ENCODE measurements at places on chromosomes 5 and 9.

DNA sequence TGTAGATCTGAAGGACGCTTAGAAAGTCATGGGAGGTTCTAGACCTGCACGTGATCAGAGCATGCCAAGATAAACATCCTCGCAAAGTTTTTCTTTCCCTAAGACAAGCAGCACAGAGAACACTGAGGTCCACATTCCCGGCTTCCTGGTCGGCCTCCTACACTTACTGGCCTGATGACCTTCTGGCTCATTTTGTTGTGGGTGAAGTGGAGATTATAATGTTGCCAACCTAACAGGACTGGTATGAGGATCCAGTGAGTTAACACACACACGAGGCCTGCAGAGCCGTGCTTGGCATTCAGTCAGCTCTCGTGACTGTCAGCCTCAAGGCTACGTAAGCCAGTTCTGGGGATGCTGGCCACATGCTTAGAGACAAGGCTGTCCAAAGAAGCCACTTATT, 186.0 kb downstream of the TENT4A start:
- no peak for DNase-seq

GRCh38 chr5:94243612-94244011, 374.8 kb downstream of the KIAA0825 start:
- no peak for DNase-seq

GRCh38 chr9:23496489-23497136, 329.4 kb downstream of the ELAVL2 start:
- DNase-seq = no peak

GRCh38 chr9:124478354-124478753, 28.1 kb downstream of the ADGRD2 start:
- peak; percentile 68 for DNase-seq

- no peak for DNase-seq
Observed at GRCh38 chr9:2758162-2758897, 41.0 kb downstream of the KCNV2 start.

DNA sequence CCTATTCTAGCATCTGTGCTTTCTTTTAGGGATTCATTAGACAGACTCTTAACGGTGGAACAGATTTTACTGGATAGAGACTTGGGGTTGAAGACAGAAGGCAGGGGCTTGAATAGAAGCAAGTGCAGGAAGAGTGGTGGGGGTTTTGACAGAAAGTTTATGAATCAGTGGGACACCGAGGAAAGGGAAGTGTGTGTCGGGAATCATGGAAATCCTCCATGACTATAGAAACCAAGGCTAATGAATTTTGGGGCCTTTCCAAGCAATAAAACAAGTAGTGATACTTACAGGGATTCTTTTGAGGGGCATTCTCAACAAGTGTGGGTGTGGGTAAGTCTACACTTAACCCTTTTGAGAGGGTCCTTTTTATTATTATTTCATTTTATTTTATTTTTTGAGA, 12.8 kb downstream of the BASP1 start:
- DNase-seq = no peak

- no peak for DNase-seq
Observed at GRCh38 chr5:168951356-168951755, 349.6 kb downstream of the SLIT3 start.

- DNase-seq = no peak
Observed at GRCh38 chr5:132218321-132218720, 9.3 kb downstream of the P4HA2 start.

GRCh38 chr9:136763649-136764035, 676 bp downstream of the LCN15 start:
- no peak for DNase-seq

- peak; percentile 73 for DNase-seq
Observed at GRCh38 chr5:154405078-154405792, 40.6 kb upstream of the SAP30L start.

- DNase-seq = no peak
Observed at GRCh38 chr9:21016701-21017491, 14.5 kb downstream of the HACD4 start.

DNA sequence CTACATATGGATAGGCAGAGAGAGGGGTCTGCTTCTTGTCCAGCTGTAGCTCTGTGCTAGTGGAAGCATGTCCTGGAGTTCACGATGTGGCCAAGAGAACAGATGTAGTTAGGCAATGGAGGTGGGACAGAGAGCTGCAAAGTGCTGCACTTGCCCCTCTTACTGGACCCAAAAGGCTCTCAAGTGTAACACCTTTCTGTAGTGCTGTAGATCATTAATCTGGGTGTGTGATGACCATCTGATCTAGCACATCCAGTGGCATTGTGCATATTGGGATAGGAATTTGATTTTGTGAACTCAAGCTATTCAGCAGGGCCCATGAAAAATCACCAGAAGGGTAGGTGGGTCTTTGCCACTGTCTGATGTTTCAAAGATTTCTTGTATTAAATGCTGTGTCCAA, 151.4 kb downstream of the KDM4C start:
- DNase-seq = no peak

- DNase-seq = no peak
Observed at GRCh38 chr9:84331119-84331809, 9.3 kb downstream of the SLC28A3 start.

- DNase-seq = peak; percentile 39
Observed at GRCh38 chr9:15349892-15350761, 43.1 kb upstream of the TTC39B start.

DNA sequence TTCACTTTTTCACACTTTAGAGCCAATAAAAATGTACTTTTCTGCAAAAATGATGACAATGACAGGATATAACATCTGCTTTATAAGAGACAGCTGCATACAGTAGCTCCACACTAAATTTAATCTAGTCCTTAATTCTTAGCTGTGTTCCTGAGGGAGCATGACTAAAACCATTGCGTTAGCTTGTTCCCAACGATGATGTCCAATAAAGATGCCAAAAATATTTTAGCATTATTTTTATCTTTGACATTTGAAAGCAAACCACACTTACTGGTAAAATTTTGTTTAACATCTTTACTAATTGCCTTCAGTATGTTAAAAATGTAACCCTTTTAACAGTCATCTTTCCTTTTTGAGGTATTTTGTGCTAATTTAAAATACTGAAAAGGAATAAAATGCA, 382.7 kb downstream of the CHSY3 start:
- no peak for DNase-seq

DNA sequence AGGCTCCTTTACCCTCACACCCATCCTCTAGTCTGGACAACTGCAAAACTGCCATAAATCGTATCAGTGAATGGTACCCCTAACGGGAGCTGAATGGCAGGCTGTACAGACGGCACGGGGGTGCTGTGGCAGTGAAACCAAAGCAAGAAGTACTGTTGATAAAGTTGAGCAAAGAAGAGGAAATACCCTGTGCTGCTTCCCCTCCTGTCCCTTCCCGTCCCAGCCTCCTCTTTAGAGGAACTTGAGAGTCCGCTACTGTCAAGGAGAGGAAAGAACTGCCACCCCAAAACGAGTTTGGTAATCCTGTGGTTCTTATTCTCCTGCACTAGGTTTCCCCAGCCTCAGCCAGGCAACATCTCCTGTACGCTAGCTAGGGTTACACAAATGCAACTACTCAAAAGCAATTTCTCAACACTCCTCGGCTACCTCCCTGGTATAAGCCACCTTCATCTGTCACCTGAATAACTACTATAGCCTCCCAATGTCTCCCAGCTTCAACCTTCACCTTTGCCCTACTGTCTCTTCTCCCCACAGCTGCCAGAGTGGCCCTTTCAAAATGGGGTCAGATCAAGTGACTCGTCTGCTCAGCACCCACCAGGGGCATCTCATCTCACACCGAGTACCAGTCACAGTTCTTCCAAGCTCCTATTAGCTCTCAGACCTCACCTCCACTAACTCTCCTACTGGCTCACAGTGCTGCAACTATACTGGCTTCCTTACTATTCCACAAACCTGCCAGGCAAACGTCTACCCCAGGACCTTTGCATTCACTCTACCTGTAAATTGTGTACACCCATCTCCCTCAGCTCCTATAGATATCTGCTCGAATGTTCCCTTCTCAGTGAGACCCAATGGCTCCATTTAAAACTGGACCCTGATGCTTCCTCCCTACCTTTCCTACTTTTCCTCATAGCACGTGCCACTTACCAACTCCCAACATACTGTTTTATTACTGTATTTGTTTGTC, 4.1 kb downstream of the GLRX start:
- DNase-seq = no peak

DNA sequence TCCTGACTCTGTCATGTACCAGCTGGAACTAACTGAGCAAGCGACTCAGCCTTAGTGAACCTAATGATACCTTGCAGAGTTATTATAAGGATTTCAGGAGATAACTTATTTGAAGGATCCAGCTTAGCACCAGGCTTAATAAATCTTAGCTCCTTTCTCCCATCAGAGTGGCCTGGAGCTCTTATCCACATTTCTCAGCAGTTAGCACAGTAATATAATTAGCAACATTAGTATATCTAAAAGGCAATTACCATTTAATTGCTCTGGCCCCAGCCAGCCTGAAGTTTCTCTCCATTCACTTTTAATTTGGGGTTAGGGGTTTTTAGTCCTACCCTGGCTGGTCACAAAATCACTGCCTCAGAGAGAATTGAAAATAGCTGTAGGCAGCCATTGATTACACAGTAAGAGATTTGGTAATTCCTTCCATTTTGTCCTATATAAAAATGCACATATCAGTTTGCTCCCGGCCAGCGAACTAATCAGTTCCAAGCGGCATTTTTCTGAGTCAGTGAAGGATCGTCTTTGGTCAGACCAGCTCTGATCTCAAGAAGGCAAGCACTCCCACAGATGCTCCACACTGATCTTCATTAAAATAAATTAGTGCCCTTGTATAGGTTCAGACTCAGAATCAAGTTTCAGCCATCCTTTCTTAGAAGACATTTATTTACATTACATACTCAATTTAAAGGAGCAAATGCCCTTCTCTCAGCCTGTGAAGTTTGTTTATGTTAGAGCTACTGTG, 56.6 kb downstream of the SNCAIP start:
- peak; percentile 23 for DNase-seq

GRCh38 chr5:93209476-93209875, 371.5 kb downstream of the NR2F1-AS1 start:
- no peak for DNase-seq

DNA sequence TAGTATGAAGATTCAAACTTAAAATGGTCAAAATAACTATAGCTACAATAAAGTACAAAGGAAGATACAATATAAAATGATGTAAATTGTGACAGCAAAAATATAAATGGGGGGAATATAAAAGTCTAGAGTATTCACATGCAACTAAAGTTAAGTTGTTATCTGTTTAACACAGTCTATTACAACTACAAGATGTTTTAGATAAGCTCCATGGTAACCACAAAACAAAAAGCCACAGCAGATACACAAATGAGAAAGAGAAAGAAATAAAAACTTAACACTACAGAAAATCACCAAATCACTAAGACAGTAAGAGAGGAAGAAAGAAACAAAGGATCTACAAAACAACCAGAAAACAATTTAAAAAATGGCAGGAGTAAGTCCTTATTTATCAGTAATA, 17.0 kb upstream of the SH3TC2 start:
- no peak for DNase-seq

- no peak for DNase-seq
Observed at GRCh38 chr5:136190091-136190720, 2.8 kb downstream of the SMIM32 start.

DNA sequence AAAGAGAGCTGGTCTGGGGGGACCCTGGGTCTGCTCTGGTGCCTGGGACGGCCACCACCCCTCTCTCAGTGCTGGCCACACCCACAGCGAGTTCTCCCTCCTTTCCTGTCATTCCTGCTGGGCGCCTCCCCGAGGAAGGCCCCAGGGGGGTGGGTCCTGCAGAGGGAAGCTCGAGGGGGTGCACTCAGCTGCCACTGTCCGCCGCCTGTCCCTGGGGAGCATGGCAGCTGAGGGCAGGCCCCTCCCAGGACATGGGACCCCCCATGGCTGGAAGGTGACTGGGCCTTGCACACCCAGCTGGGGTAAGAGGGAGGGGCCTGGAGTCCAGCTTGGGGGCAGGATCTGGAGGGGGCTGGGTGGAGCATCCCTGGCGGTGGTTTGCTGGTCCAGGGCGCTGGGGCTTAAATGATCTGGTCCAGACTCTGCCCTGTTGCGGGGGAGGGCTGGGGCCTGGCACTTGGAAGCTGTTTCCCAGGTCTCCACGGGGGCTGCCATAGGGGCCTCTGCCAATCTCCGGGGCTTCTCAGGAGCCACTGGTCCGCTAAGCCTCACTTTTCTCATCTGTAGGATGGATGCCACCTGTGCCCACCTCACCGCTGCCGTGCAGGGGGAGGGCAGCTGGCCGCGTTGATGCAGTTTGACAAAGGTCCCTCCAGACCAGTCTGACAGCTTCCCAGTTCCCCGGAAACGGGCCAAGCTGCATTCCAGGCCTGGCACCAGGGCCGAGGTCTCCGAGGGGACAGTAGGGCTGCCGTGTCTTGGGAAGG, 6.0 kb upstream of the SLC2A6 start:
- peak; percentile 42 for DNase-seq

DNA sequence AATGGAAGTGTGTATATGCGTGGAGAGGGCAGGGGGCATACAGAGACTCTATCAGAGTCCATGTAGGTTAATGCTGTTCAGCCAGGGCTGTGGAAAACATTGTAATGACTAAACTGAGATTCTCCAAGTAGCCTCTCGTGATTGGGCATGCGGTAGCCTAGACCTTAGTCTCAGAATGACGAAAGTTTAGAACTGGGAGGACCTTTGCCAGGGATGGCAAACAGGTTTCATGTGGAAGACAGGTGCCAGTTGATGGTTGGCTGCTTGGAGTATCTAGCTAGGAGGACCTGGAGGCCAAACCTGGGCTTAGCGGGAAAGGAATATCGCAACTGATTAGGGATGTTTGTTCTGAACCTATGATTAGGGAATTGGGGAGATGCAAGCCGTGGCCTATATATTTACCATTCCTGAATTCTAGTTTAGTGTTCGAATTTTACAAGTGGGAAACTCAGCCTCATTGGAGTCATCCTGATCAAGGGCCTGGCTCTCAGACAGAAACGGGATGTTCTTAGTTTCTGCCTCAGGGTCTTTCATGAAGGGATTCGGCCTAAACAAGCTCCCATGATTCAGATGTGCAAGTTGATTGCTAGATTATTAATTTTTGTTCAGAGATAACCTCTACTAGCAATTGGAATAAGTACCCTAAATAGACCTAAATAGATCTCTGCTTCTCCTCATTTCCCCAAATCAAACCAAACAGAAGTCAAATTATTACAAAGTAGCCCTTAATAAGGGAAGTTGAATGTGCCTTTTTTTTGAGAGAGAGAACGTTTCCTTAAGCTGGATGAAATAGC, 26.8 kb upstream of the TJP2 start:
- no peak for DNase-seq

GRCh38 chr5:158953929-158954534, 145.7 kb downstream of the EBF1 start:
- no peak for DNase-seq

DNA sequence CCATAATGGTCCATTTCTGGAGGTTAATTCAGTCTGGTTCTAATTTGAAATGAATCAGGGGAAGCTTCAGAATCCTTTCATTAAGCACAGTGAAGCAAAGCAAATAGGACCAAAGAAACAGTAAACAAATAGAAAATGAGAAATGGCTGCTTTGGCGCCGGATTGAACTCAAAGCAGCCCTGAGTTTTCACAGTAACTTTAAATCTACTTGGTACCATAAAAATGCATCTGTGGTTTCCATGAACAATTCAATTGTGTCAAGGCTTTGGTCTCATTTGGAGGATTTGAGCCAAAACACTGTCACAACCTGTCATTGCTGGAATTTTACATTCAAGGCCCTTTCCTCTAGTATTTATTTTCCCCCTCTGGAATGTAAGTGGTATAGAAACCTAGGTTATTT, 25.9 kb upstream of the DAPK1 start:
- no peak for DNase-seq

- DNase-seq = no peak
Observed at GRCh38 chr9:75168270-75169178, 80.2 kb downstream of the OSTF1 start.

GRCh38 chr5:10826971-10827370, 65.9 kb upstream of the DAP start:
- DNase-seq = no peak

GRCh38 chr9:847505-847904, 6.0 kb downstream of the DMRT1 start:
- no peak for DNase-seq

All from NCI-H1417 (cell line).